ENCODE measurements at places on chromosomes 3 and 15. TPM values are rescaled to one million over a fixed set of nuclear protein-coding genes. Genes with fewer than 3 reads are reported as not detected.

- no peaks in the 10 kb centered on the region for H3K27me3 ChIP-seq
- H3K36me3 ChIP-seq, result no peaks in the 10 kb centered on the region
- peak overlapping the region; percentile 84 for H3K27ac ChIP-seq
- peaks cover 50% of the 10 kb centered on the region for H3K4me1 ChIP-seq
Observed at GRCh38 chr3:112376992-112377391, 44.0 kb downstream of the CD200 start.

DNA sequence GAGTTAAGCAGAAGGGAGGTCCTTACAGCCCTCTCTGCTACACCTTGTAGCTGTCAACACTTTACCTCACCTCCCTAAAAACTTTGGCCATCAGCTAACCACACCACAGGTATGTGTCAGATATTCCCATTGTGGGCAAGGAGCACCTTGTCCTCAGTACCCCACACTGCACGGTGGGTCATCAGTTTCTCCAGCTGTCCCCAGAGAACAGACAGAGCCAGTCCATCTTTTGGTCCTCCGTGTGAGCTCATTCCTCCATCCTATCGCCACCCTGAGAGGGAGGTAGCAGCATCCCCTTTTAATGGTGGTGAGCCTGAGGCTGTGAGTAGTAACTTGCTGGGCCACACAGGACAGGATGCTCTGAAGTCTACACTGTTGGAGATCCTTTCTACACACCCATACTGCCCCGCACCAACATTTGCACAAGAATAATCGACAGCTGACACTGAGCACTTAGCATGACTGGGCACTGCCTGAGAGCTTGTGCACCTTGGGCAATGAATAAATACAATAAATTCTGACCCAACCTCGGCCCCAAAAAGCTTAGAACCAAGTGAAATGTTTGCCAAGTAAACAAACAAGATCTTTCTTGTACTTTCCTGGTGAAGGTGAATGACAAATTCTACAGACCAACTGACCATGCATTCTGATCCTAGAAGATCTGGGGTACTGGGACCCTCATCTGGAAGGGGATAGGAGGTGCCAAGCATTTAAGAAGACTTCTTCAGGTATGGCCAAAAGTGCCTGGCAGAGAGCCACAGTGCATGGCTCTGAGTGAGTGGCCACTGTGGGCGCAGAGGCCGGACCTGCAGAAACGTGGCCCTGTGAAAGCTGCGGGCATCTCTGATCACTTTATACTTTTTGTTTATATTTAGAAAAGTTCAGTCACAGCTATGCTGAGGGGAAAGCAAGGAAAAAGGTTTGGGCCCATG is 6.9 kb downstream of the CHCHD4 start:
- peaks cover 15% of the 10 kb centered on the region for H3K4me1 ChIP-seq
- DNase-seq, result no peak
- no peak overlapping the region for H3K27ac ChIP-seq
- H3K4me3 ChIP-seq, result no peak overlapping the region
- H3K27me3 ChIP-seq, result no peaks in the 10 kb centered on the region

DNA sequence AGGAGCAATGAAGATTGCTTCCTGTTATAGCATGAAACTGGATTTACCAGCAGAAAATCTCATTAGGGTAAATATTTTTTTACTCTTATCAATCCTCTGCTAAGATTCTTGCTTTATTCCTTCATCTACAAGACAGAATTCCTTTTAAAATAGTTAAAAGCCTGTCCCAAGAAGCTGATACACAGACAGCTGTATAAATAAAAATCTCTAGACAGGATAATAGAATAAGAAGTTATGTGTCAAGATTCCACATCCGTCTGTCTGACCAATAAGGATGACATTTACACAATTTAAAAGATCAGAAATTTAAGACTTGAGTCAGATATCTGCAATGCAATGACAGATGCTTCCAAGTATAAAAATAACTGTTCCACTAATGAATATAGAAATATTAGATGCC is 57.6 kb downstream of the SSR3 start:
- H3K27me3 ChIP-seq, result peaks cover 25% of the 10 kb centered on the region
- H3K4me3 ChIP-seq, result no peak overlapping the region
- no peaks in the 10 kb centered on the region for H3K4me1 ChIP-seq
- no peak for DNase-seq
- no peaks in the 10 kb centered on the region for H3K36me3 ChIP-seq

DNA sequence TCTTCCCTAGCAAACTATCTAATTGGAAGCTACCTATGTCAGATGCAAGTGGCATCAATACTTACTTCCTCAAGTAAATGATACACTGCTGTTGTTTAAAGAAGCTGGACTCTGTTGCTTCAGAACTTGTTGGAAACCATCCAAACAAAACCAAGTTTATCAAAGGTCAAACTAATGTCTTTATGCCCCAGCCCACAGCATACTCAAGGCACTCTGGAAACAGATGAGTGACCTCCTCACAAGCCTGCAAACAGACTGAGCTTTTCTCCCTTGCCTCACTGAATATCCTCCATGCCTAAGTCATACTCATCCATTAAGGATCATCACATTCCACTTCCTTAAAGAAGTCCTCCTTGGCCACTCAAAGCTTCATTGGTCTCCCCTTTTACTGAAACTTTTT is 107.4 kb upstream of the ACP3 start:
- no peak overlapping the region for H3K27ac ChIP-seq
- peaks cover 11% of the 10 kb centered on the region for H3K36me3 ChIP-seq
- no peak overlapping the region for H3K4me3 ChIP-seq
- DNase-seq, result no peak
- peaks cover 13% of the 10 kb centered on the region for H3K27me3 ChIP-seq

DNA sequence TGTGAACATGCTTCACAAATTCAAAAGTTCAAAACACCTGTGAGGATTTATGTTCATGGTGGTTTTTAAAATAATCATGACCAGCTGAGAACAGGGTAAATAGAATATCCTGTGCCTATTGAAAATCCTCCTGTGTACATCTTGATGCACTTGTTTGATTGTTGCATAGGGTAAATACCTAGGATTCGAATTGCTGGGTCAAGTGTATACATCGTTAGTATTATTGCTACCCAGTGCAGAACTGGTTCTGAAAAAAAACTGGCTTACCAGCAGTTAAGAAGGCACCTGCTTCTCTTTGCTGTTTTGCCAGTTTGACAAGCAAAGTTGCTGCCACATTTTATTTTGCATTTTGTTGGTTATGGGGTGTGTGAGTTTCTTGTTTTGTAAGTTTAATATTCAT is 272.6 kb downstream of the CLSTN2 start:
- no peaks in the 10 kb centered on the region for H3K4me1 ChIP-seq
- H3K36me3 ChIP-seq, result no peaks in the 10 kb centered on the region
- no peak overlapping the region for H3K4me3 ChIP-seq
- no peak for DNase-seq
- peaks cover 15% of the 10 kb centered on the region for H3K27me3 ChIP-seq
- no peak overlapping the region for H3K27ac ChIP-seq

GRCh38 chr3:13195374-13195773 is 122.1 kb upstream of the IQSEC1 start:
- H3K27ac ChIP-seq, result no peak overlapping the region
- peaks cover 65% of the 10 kb centered on the region for H3K27me3 ChIP-seq
- no peak for DNase-seq
- no peaks in the 10 kb centered on the region for H3K4me1 ChIP-seq
- H3K36me3 ChIP-seq, result no peaks in the 10 kb centered on the region

DNA sequence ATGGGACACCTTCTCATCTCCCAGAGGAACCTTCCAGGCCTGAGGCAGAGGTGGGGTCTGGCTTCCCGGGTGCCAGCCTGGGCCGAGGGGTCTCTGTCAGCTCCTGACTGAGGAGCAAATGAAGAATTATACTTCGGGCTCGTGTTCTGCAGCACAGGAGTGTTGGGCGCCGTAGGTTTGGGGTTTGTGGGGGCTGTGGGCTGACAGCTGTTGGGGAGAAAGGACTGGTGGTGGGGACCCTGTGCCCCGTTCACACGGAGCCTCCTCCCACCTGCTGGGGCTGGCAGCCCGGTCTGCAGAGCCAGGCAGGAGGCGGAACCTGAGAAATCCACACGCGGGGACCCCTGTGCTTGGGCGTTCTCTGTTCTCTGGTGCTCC is 59.7 kb downstream of the ADAMTS7 start:
- H3K4me1 ChIP-seq, result peaks cover 13% of the 10 kb centered on the region
- no peaks in the 10 kb centered on the region for H3K36me3 ChIP-seq
- no peak overlapping the region for H3K4me3 ChIP-seq
- no peaks in the 10 kb centered on the region for H3K27me3 ChIP-seq

DNA sequence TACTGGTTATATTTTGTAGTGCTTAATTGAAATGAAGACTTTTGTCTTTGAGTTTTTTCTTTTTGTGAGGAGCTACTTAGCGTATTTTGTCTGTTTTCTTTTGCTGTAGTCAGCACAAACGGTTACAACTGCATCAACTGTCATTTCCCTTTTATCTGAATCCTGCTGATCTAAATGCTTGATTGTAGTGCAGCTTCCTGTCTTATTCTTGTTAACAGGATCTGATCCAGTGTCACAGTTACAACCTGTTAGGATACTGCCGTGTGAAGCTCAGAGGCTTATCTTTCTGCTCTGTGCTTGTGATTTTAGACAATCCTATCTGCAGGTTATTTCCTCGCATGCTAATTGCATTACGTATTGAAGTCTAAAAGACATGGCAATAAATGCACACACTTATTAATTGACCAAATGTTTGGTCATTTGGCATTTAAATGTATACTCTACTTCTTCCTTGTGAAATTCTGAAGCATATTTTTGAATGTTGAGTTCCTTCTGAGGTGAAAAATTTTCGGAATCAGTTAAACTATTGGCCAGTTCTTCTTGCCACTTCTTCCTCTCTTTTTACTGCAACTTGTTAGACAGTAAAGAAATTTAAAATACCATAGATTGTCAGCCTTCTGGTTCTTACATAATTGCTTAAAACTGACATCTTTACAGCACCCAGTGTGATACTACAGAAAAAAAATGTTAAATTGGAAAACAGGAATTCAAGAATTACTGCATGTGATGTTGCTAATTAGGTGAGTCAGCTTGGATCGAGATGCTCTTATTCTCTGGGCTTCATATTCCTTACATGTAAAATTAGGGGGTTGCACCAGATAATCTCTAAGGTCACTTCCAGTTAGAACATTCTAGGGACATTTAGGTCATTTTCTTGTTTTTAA is 168.2 kb downstream of the MBNL1 start:
- no peak overlapping the region for H3K27ac ChIP-seq
- peaks cover 35% of the 10 kb centered on the region for H3K36me3 ChIP-seq
- DNase-seq, result no peak
- no peaks in the 10 kb centered on the region for H3K27me3 ChIP-seq

DNA sequence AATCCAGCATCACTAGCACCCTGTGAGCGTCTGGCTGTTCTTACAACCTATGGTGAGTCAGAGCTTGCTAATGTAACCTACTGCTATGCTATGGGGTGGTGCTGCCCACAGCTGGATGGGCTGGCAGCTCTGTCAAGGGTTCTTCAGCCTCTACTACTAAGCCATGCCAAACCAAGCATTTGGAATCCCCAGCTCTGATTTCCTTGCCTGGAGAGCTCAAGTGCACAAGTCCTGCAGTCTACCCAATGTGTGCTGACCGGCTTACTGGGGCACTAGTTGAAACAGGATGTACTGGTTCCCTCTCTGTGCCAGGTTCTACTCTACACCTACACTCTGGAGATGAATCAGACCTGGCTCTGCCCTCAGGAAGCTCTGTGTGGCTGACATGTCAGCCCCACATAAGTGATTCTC is 4.2 kb downstream of the TEX264 start:
- peaks cover 18% of the 10 kb centered on the region for H3K36me3 ChIP-seq
- H3K4me3 ChIP-seq, result peak overlapping the region; percentile 17
- no peaks in the 10 kb centered on the region for H3K27me3 ChIP-seq
- peaks cover 42% of the 10 kb centered on the region for H3K4me1 ChIP-seq
- peak overlapping the region; percentile 64 for H3K27ac ChIP-seq
- peak; percentile 63 for DNase-seq

The IL5RA gene
- total RNA-seq, result not detected

The CCNB2 gene
- 25.7 TPM for total RNA-seq

The KIF7 gene
- total RNA-seq, result 2.7 TPM

The SAMD7 gene
- total RNA-seq, result not detected

The CNTN6 gene
- not detected for total RNA-seq

The SLC25A20 gene
- total RNA-seq, result 9.2 TPM

The ITPR1 gene
- 14.3 TPM for total RNA-seq

The SERINC4 gene
- not detected for total RNA-seq

Data from MCF 10A (cell line).